ENCODE measurements at places on chromosomes 5 and 9.

DNA sequence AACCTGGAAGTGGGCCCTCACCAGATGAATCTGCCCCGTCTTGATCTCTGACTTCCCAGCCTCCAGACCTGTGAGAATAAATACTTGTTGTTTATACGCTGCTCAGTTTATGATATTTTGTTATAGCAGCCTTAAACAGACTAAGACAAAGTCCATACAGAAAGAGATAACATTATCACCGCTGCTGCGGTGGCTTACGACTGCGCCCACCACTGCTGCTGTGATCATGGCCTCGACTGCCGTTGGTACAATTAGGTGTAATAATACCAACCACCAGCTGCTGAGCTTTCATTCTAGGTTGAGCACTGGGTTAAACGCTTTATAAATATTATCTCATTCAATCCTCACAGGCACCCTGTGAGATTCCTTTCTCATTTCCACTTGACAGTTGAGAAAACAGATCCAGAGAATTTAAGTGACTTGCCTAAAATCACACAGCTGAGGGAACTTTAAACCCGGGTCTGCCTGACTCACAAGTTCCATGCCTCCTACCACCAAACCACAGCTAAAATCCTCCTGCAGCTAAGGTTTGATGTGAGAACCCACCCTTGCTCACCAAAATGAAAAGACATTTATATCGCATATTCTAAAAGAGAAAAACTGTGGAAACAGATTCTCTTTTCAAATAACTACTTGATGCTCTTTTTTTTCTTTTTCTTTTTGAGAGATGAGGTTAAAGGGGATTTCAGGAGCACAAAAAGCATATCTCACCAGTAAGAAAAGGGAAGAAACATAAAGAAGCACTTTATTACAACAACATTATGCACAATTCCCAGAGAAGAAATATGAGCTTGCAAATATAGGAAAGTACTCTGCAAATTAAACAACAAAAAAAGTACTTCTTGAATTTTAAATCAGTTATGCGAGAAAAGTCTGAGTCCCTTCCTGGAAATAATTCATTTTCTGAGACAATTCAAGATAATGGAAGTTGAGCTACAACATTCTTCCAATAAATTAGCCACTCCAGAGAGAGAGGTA lies 23.9 kb downstream of the GOLM1 start:
- no peak for DNase-seq

- no peak for DNase-seq
These were observed 30.5 kb upstream of the DAB2IP start for GRCh38 chr9:121620777-121621449.

- no peak for DNase-seq
These were observed 161.4 kb downstream of the PAX5 start for GRCh38 chr9:36872641-36873040.

- no peak for DNase-seq
These were observed at the start of gene RNF180 for GRCh38 chr5:64165500-64166200. RNF180 (plus strand) TSS chr5:64165843; CDS start chr5:64200808, 34,965 bp downstream.

GRCh38 chr9:32442433-32442832 lies 58.0 kb downstream of the ACO1 start:
- no peak for DNase-seq

DNA sequence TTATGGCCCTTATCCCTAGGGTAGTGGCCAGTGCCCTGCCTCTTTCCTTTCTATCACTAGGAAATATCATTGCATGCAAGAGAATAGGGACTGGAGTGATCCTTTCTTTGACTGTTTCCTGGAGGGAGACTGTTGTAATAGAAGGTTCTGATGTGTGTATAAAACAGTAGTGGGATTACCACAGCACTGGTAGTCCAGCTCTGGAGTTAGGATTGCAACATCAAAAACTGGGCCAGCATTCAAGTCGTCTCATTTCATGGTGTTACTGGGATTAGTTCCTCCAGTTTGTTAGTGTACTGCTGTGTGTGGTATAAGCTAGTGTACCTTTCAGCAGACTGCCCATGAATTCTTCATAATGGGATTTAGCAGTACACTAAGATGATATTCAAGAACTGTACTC lies 45.8 kb downstream of the KIAA1958 start:
- DNase-seq, result no peak

- DNase-seq, result no peak
These were observed 205.7 kb downstream of the AGTPBP1 start for GRCh38 chr9:85536076-85536475.

DNA sequence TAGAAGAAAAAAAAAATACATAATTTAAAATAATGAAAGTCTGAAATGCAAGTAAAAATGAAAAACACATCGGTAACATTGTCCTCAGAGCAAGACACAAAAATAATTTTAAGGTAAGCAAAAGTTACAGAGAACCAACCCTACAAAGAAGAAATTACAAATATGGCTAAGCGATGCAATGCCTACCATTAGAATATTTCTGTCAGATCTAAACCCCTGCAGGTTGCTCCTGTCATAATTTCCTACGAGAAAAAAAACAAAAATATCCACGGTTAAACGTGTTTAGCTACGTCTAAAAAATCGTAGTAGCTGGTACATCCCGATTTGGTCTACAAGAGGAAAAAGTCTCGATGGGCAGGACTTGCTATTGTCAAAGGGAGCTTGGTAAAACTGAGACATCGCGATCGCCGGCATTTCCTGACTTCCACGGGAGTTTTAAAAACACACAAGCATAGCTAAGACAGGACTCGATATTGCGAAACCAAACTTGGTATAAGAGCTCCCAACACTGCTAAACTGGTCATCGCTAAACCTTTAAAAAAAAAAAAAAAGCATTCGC lies 1.1 kb upstream of the ANXA2R start:
- DNase-seq, result no peak

DNA sequence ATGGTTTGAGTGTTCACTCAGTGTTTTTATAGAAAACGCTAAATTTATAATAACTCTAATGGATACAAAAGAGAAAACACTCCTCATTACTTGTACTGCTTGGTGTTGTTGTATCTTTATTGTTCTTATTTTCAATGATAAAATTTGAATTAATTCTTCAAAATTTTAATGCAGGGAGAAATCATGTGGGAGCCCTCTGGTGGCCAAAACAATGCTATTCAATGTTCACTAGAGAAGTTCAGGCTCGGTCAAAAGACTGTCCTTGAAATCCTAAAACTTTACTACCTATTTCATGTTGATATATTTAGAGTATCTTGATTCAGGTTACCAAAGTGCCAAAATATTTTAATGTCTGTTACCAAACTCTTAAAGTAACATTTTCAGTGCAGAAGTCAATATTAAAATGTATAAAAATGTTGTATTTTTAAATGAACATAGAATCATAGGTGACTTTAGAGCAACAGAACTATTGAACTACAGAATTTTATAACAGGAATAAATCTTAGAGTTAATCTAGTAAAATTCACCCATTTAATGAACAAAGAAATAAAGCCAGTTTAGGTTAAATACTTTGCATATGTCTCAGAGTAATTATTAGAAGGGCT lies 1259.8 kb downstream of the PTPRD start:
- no peak for DNase-seq

GRCh38 chr5:133680830-133681565 lies 68.7 kb upstream of the FSTL4 start:
- no peak for DNase-seq

GRCh38 chr5:168186289-168187074 lies 105.0 kb upstream of the WWC1 start:
- DNase-seq, result no peak

DNA sequence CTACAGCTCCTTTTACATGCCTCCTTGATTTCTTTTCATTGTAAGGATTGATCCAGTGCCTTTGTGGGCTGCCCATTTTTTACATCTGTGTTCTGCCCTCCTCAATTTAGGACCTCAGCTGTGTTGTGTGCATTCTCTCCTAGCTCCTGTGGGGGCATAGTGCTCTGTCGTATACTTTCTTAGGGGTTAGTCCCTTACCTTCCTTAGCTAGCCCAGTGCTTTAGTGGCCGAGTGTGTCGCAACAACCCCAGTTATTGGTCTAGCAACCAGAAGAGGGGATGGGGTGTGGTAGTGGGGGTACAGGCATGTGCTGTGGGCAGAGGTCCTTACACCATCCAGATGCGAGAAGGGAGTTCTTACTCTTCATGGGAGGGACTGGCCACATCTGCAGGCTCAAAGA lies 12.1 kb downstream of the MTRR start:
- no peak for DNase-seq

GRCh38 chr5:144812763-144813162 lies 642.1 kb downstream of the KCTD16 start:
- no peak for DNase-seq

- DNase-seq, result no peak
These were observed 33.9 kb downstream of the TRIP13 start for GRCh38 chr5:926417-927171.

DNA sequence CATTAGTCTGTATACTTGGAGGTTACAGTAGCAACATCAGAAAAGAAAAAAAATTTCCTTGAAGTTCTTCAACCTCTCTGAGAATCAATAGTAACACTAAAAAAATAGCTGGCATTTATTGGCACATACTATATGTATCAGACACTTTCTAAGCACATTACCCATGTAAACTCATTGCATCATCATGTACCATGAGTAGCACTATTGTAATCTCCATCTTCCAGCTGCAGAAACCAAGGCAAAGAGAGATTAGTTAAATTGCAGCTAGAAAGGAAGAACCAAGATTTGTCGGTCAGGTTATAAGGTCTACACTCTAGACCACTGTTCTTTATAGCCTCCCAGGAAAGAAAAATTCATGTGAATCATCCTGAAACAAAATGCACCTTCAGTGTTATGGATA lies 31.4 kb upstream of the RAB3C start:
- no peak for DNase-seq

GRCh38 chr9:5113994-5114748 lies 71.3 kb downstream of the INSL6 start:
- no peak for DNase-seq

DNA sequence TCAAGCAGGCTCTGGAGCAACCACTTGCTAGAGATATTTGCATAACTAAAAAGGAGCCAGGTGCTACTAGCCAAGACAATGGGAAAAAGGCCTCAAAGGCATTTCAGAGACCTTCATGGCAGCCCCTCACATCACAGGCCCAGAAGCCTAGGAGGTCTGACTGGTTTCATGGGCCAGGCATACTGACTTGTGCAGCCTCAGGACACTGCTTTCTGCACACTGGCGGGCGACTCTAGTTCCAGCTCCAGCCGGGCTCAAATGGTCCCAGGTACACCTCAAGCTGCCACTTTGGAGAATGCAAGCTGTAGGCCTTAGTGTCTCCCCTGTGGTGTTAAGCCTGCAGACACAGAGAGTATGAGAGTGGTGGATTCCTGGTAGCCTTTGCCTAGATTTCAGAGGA lies 27.1 kb downstream of the COX7C start:
- no peak for DNase-seq

DNA sequence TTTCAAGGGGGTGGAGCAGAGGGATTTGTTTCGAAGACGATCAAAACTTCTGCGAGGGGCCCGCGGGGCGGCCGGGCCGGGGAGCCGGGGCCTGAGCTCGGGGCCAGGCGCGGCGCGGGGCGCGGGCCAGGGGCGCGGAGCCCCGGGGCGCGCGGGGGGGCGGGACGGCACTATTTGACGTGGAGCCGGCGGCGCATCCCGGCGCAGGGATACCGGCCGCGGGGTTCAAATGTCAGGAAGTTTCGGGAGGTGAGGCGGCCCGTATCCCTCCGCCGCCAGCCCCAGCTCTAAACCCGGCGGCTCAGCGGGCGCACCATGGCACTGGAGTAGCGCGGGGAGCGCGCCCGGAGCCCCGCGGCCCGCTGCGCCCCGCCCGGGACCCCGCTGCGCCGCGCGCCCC lies at the start of gene LMX1B:
LMX1B (plus strand) TSS at position 278 of the 400 bp plus-strand sequence. CDS start 522 bp downstream, outside the sequence.
- DNase-seq, result no peak

DNA sequence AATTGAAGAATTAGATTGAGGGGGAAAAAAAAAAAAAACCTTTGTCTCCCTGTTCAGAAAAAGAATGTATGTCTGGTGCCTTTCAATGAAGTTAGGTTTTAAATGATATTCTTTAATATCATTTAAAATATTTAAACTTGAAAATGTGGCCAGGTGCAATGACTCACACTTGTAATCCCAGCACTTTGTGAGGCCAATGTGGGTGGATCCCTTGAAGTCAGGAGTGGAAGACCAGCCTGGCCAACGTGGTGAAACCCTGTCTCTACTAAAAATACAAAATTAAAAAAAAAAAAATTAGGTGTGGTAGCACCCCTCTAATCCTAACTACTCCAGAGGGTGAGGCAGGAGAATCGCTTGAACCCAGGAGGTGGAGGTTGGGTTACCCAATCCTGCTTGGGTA lies 111.1 kb upstream of the RASA1 start:
- no peak for DNase-seq

- no peak for DNase-seq
These were observed 293.8 kb downstream of the PDE4D start for GRCh38 chr5:59599729-59600128.

- DNase-seq, result no peak
These were observed 230.6 kb downstream of the EBF1 start for GRCh38 chr5:158869092-158869491.

GRCh38 chr5:124104821-124105220 lies 592.8 kb downstream of the CSNK1G3 start:
- DNase-seq, result no peak

- DNase-seq, result no peak
These were observed 2.6 kb upstream of the CPEB4 start for GRCh38 chr5:173885475-173886010.

- DNase-seq, result no peak
These were observed 124.8 kb downstream of the STK32A start for GRCh38 chr5:147359581-147359980.

- DNase-seq, result no peak
These were observed 60.0 kb downstream of the SHB start for GRCh38 chr9:38009035-38009501.

- DNase-seq, result no peak
These were observed 726 bp downstream of the DAP start for GRCh38 chr5:10760096-10760920.

DNA sequence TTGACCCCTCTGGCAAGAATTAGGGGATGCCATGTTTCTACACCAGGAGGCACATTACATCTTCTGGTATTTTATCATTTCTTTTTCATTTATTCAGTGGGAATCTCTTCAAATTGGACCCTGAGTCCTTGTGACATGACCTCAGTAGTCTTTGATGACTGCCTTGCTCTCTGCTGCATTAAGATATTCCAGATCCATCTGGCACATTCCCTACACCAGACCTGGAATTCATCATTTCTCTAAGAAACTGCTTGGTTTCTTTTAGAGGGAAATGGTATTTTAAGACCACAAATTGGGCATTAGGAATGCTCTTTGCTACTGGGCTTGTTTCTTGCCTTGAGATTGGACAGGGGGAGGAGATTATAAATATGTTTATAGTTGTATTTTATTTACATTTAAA lies 61.0 kb downstream of the GALNT10 start:
- no peak for DNase-seq

GRCh38 chr9:119375892-119376291 lies 6.7 kb upstream of the BRINP1 start:
- DNase-seq, result no peak

- no peak for DNase-seq
These were observed 14.5 kb upstream of the SLC2A6 start for GRCh38 chr9:133493428-133493827.

GRCh38 chr9:75891771-75892215 lies 1.3 kb downstream of the PCSK5 start:
- DNase-seq, result no peak

DNA sequence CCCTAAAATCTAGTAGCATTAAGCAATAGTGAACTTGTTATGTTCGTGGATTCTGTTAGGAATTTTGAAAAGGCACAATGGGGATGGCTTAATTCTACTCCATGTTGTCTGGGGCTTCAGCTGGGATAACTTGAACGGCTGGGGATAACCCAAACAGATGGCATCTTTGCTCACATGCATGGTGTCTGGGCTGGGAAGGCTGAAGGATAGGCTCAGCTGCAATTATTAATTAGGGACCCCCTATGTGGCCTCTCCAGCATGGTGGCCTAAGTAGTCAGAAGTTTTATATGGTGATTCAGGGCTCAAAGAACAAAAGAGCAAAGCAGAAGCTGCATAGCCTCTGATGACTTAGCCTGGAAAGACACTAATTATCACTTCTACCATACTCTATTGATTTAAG lies 551.1 kb downstream of the PSAT1 start:
- DNase-seq, result no peak
